Activated CD4-positive, alpha-beta T cell treated with anti-CD3 and anti-CD28 coated beads, Interleukin-10, Interleukin-2, amounts not matched to agents 100 ng/mL and 50 ng/mL, durations not matched to agents 16 hours and 8 hours (primary cell): ENCODE measurements at places on chromosomes 7 and 10.

- DNase-seq = no peak
These were observed 57.9 kb downstream of the MGMT start for GRCh38 chr10:129524936-129525335.

GRCh38 chr10:99926925-99927720 lies 82.6 kb downstream of the DNMBP start:
- no peak for DNase-seq

GRCh38 chr10:96290368-96291133 lies 13.7 kb upstream of the DNTT start:
- DNase-seq = no peak

GRCh38 chr7:48350515-48350914 lies 179.3 kb downstream of the ABCA13 start:
- no peak for DNase-seq

- DNase-seq = no peak
These were observed 63.6 kb upstream of the MNX1 start for GRCh38 chr7:157073949-157074624.

DNA sequence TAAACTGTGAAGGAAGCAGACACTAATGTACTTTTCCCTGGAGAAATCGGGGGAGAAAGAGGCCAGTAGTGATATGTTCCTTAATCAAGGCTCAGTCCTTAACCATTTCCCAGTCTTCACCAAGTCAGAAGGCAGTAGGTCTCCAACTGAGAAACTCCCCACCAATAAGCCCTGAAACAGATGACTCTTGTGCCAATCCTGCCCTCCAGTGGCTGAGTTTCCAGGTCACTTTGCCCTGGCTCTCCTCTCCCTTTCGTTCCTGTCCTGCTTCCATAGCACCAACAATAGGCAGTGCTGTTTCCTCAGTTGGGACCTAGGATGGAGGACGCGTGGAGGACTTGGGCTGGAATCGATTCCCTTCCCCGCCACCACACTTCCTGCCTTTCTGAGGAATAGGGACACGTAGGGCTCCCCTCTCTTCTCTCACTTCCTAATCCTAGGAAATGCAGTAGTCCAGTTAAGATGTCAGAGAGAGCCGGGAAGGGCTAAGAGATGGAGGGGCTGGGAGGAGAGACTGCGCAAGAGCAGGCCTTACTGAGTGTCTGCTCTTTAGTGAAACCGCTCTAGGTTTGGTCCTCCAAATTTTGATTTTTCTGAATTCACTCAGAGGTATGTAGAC lies 23.4 kb downstream of the ATOH7 start:
- peak; percentile 49 for DNase-seq

DNA sequence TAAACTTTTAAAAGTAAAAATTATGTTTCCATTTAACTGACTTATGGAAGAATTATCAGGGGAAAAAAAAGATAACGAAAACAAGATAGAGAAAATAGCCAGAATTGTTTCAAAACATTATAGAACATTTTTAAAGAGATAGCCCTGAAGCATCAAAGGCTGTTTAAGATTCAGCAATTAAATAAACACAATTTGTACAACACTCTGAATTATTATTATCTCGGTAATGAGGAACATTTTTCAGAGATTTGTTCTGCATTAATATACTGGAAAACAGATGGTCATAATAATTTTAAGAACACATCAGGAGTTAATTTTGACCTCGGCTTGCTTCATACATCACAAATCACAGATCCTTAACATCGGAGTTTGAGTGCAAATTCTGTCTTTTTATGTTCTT lies 643.8 kb downstream of the SORCS1 start:
- no peak for DNase-seq

DNA sequence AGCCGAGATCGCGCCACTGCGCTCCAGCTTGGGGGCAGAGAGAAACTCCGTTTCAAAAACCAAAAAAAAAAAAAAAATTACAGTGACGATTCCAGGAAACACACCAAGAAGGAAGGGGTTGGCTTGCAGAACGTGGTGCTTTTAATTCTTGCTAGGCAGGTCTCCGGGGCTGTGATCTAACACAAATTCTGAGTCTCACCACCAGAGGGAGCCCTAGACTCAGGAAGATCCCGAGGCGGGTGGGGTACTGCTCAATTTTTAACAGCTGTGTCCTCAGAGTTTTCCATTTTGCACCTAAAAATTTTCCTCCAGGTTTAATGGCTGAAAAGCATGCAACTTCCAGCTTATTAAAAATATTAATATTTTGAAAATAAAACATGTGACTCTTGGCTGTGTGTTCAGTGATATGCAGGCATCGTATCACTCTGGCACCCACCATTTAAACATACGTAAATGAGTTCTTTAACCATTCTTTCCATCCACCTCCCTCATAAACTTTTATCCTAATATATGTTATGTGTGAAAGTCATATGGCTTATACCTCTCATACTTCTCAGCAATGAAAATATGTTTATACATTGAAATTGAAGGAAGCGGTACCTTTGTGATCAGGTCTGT lies 26.5 kb upstream of the NUB1 start:
- DNase-seq = peak; percentile 83

- DNase-seq = no peak
These were observed 166.6 kb downstream of the TAX1BP1 start for GRCh38 chr7:27906385-27907091.

DNA sequence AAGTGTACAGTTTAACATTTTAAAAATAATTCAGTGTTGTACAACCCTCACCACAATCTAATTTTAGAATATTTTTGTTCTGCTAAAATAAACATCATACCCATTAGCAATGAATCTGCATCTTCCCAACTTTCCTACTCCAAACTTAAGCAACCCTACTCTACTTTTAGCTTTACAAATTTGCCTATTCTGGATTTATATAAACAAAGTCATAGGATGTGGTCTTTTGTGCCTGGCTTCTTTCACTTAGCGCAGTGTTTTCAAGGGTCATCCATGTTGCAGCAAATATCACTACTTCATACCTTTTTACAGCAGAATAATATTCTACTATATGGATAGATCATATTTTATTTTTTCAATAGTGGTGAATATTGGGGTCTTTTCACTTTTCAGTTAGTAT lies 18.9 kb downstream of the CALML3 start:
- no peak for DNase-seq

GRCh38 chr10:9069136-9069535 lies 1014.6 kb downstream of the GATA3 start:
- peak; percentile 7 for DNase-seq

DNA sequence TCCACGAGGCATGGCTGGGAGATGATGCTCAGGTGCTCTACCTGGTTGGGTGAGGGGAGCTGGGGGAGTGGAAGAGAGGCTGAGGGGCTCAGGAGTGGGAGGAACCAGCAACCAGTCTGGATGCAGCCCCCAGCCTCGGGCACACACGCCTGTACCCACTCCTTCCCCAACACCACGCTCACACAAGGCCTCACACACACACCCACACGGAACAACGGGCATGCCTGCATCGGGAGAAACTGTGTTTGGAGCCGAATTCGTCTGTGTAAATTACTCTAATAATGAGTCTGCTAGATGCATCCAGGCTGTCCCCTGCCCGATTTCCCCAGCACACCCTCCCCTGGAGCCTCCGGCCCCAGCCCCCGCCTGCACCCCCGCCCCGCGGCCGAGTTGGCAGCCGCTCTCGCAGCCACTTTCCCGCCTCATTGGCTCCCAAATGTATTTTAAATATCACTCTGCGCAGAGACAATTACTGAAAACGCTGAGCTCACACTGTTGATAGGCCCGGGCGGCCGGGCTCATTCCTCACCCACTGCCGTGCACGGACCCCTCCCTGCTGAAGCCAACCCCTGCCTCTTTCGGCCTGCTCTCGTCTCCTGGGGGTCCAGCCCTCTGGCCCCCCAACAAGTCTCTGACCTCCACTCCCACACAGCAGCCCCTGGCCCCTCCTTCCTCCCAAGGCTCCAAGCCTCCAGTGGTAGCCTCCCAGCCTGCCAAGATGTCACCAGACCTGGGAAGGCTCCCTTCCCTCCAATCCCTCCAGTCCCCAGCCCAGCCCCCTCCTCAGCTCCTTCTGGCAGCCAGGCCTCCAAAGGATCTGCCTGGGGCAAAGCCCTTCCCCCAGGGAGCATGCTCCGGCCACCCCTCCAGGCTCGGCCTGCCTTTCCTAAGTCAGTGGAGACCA lies 11.1 kb downstream of the H2BK1 start:
- DNase-seq = no peak

DNA sequence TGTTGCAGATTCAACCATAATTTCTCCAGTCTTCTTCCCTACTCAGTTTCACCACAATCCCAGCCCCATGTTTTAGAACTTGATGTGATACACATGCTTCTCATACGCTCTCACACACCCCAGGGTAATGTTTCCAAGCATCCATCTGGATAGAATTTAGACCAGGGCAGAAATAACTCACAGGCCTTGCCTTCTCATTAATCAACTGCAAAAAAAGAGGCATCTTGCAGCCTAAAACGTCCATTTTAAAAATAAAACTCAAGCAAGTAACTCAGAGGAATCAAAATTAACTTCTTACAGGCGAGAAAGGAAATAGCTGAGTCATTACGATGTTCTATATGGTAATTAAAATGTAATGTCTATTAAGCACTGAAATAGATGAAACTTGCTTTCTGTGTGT lies 127.2 kb upstream of the RSU1 start:
- DNase-seq = no peak

DNA sequence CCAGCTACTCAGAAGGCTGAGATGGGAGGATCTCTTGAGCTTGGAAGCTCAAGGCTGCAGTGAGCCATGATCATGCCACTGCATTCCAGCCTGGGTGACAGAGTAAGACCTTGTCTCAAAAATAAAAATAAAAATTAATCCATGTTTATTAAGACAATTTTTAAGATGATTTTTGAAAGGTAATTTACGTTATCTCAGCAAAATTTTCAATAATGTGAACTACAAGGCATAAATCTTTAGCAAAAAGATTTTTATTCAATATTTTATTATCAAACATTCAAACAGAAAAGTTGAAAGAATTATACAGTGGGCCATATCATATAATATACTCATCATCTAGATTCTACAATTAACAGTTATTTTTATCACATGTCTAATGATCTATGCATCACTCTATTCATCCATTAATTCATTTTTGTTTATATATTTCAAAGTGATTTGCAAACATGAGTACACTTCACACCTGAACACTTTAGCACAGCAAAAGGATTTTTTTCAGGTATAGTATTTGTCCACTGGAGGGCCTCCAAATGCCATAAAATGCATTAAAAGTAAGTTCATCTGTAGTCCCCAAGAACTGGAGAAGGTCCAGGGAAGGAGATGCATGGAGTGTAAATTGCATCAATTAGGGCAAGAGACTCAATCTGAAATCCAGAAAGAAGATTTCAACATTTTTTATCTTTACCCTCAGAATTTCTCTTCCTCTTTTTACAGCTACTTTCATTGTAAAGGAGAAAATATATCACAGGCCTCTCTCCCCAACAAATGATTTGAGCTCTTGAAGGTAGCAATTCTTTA lies 38.6 kb upstream of the RSBN1L start:
- peak; percentile 54 for DNase-seq

DNA sequence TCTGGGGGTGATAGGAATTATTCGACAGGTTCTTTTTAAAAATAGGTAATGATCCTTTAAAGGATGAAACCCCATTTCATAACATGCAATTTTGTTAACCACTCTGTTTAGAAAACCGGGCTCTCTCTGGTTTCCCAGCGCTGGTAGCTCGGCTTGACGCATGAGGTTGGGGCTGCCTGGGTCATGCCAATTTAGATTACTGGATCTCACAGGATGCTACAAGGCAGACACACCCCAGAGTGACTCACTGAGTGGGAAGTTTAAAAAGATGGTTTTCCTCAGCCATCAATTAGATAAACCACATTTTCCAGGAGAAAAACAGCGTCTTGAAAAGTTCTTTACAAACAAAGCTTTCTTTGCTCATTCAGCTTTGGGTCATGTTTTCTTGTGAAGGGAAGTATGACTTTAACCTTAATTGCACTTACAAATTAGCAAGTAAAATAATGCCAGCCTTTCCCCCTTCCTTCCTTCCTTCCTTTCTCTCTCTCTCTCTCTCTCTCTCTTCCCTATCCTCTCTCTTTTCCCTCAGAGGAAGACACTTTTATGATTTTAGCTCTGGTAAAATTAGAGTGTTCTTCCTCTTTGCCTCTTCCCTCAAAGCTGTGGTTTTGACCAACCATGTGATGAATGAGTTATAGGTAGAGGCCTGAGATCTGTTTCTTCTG lies 99.8 kb downstream of the EPDR1 start:
- DNase-seq = no peak

DNA sequence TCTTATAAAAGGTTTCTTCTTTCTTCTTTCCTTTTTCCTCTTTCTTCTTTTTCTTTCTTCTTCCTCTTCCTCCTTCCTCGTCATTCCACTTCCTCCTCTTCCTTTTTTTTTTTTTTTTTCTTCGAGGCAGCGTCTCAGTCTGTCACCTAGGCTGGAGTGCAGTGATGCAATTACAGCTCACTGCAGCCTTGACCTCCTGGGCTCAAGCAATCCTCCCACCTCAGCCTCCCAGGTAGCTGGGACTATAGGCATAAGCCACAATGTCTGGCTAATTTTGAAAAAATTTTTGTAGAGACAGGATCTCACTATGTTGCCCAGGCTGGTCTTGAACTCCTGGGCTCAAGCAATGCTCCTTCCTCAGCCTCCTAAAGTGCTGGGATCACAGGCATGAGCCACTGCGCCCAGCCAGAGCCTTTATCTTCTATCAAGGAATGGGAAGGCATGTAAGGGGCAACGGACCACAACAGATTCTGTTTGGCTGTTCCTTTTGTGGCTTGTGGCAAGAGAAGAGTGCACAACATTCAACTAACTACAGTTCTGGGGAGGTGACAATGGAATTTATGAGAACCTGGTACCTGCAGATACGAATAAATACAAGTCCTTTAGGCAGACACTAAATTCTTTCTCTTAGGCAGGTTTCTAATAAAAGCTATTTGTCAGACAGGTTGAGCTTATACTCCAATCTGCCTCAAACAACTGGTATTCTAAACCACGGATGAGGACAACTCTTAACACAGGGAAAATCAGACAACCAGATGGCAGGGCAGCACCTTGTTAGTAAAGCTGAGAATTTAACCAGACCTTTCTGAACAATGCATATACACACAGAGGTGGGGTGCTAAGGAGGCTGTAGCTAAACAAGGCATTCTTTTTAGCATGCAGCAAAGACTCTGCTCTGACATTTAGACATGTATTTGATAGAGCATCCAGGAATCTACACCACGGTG lies 100.3 kb downstream of the DOCK4 start:
- DNase-seq = no peak

DNA sequence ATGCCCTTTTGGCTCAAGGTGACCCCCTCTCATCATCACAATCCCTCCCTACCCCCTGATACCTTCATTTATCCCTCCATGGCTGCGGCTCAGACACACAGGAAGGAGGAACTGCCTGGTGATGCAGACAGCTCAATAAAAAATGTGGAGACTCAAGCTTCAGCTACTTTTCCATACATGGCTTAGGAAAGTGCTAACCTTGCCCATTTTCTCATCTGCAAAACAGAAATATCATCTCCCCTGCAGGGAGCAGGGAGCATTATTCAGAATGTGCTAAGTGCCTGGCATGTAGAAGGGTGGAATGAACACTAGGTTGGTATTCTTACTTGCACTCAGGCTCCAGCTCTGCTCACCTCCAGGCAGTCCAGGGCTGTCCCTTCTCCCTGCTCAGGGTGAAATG lies 23.8 kb downstream of the CXCL12 start:
- no peak for DNase-seq
